ENCODE measurements at places on chromosomes 3 and 15. TPM values are rescaled to one million over a fixed set of nuclear protein-coding genes. Genes with fewer than 3 reads are reported as not detected.

The PPM1L gene
- 20.3 TPM for total RNA-seq

GRCh38 chr3:5254281-5255048 lies 67.0 kb downstream of the EDEM1 start:
- no peak for DNase-seq

DNA sequence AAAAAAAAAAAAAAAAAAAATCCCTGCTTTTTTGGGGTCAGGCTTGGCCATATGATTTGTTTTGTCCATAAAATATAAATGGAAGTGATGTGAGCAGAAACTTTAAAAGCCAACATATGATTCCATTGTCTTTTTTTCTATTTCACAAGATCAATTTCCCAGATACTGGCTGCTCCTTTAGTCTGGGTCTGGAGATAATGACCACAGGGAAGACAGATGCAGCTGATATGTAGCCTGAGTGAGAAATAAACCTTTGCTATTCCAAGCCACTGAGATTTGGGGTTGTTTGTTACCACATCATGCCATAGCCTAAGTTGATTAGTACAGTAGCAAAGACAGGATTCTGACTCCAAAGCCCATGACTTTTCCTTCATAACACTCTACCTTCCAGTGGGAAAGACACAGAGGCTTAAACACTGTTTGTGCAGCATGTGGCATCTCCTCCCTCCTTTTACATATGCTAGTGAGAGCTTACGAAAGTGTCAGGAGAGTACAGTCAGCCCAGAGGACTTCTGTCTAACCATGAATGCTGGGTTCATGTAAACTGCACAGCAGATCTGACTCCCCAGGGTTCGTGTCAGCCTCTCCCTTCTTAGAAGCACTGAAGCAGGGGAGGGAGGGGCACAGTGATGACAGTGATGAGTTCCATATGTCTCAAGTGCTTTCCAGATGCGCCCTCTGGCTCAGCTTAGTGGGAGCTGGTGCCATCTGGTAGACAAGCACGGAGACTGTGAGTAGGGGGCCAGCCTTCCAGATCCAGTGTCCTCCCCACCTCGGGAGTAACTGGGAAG lies 36.7 kb upstream of the SLC7A14 start:
- DNase-seq = no peak

- no peak for DNase-seq
Observed at GRCh38 chr3:125128861-125129501, 73.2 kb upstream of the HEG1 start.

- DNase-seq = no peak
Observed at GRCh38 chr3:126612479-126613205, 42.3 kb downstream of the TXNRD3 start.

The NEK11 gene
- total RNA-seq = 4.0 TPM

The MYLK gene
- total RNA-seq = 196 TPM

GRCh38 chr3:25338158-25338725 lies 89.8 kb upstream of the RARB start:
- no peak for DNase-seq

The RPP25 gene
- total RNA-seq = 28.4 TPM

The EEFSEC gene
- total RNA-seq = 16.2 TPM

- DNase-seq = no peak
Observed at GRCh38 chr15:77985031-77985930, 92.2 kb downstream of the TBC1D2B start.

- no peak for DNase-seq
Observed at GRCh38 chr3:112908252-112908651, 61.6 kb upstream of the CD200R1L start.

DNA sequence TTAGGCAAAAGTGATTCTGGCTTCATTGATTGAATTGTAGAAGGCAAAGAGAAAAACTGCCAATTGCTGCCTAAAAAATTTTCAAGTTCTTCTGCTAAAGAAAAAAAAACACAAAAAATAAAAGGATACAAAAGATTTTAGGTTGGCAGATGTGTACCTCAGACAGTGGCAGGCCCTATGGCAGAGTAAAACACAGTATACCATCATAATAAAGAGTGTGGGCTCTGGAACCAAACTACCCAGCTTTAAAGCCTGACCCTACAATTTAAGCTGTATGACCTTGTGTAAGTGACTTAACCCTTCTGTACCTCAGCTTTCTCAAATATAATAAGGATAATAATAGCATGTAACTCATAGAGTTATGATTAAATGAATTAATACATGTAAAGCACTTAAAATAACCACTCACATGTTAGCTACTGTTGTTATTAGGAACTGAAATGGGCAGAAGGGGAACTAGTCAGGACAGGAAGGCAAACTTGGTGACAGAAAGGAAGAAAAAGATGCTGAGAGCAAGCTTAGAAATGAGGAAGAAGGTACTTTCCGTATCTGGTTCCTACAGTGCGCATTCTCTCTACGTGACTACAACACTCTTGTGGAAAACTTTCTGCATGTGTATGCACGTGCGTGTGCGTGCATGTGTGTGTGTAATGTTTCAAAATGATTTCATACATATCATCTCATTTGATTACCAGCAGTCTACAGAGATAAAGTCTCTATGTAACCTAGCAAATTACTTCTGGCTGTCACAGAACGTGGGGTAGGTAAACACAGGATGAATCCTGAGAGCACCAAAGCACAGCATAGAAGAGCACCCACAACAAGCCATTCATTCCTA lies 13.6 kb upstream of the GATM start:
- DNase-seq = no peak

The ACTRT3 gene
- total RNA-seq = 0.32 TPM

The FMN1 gene
- 4.3 TPM for total RNA-seq

DNA sequence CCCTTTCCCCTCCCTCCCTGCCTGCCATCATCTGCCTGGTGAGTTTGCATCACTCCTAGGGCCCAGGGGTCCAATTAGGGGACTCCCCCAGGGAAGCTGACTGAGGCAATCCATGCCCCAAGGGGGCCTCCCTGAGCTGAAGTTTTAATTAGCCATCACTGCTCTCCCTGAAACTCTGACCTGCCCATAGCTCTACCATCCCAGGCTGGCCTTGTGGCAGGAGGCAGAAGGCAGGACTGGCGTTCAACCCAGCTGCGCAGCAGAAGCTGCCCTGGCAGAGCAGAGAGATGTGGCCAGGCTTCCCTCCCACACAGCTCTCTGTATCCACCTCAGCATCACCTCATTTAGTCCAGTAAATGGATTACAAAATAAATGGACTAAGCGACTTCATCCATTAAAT lies 7.7 kb upstream of the C15orf39 start:
- DNase-seq = no peak

The ADGRG7 gene
- total RNA-seq = not detected

DNA sequence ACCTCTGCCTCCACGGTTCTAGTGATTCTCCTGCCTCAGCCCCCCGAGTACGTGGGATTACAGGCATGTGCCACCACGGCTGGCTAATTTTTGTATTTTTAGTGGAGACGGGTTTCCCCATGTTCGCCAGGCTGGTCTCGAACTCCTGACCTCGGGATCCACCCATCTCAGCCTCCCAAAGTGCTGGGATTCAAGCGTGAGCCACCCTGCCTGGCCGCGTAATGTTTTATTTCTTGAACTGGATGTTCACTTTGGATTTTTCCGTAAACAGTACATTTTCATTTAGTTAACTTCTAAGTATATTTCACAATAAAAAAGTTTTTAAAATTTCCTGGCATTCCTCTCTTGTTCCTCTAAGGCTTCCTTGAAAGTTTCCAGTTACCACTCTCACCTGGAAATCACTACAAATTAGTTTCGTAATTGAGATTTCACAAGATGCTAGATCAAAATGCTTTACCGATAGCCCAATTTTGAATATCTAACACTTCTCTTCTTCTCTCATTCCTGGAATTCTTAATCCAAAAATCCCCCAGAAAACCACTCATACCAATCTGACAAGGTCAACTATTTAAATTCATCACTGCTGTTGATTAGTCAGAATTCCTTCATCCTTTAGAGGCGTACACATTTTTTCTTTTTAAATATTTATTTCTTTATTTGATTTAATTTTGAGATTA lies 44.7 kb upstream of the INO80 start:
- DNase-seq = no peak

The KLHL40 gene
- not detected for total RNA-seq

The UTS2B gene
- total RNA-seq = 16.8 TPM

- DNase-seq = no peak
Observed at GRCh38 chr3:103459815-103460214, 1025.0 kb downstream of the ZPLD1 start.

Data from ascending aorta (tissue), 2 donors.